H9 (cell line): ENCODE measurements at places on chromosomes 3 and 15. TPM values are rescaled to one million over a fixed set of nuclear protein-coding genes. Genes with fewer than 3 reads are reported as not detected.

- no peak overlapping the region for H3K27ac ChIP-seq
- DNase-seq = peak; percentile 68
- no peaks in the 10 kb centered on the region for H3K4me1 ChIP-seq
- peaks cover 23% of the 10 kb centered on the region for H3K36me3 ChIP-seq
- peak overlapping the region; percentile 90 for H3K4me3 ChIP-seq
- no peaks in the 10 kb centered on the region for H3K27me3 ChIP-seq
These were observed 860 bp downstream of the ATG3 start for GRCh38 chr3:112560721-112561483.

- H3K27ac ChIP-seq = no peak overlapping the region
- no peak overlapping the region for H3K4me3 ChIP-seq
- no peaks in the 10 kb centered on the region for H3K27me3 ChIP-seq
- H3K36me3 ChIP-seq = no peaks in the 10 kb centered on the region
- DNase-seq = no peak
These were observed 447.8 kb upstream of the THBS1 start for GRCh38 chr15:39132954-39133600.

DNA sequence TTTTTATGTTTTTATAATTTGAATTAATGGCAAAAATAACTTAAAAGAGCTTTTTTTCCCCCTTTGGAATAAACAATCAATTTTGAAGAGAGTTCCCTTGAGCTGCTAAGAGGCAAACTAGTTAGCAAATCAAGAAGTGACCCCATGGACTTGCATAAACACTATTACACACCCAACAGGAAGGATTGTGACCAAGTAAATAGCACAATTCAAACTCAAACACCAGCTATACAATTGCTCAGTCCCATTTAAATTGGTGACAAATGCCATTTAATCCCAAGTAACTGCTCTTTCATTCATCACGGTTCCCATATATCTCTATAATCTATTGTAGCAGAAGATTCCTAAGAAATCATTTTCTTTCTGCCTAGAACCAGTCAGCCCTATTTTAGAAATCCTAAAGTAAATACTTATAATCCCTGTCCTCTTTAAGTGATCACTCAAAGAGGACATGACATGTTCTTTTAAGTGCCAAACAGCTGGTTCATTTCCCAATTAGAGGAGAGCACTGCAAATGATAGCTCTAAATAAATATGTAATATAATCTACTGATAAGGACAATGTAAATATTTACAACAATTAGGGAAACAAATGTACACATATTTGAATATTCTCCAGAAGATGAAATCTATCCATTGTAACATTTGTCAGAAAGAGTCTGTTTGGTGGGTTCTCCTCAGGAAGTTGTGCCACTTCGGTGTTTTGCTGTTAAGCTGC, 137.8 kb upstream of the ADAMTS9 start:
- no peak overlapping the region for H3K4me3 ChIP-seq
- no peaks in the 10 kb centered on the region for H3K36me3 ChIP-seq
- no peak overlapping the region for H3K27ac ChIP-seq
- DNase-seq = no peak

DNA sequence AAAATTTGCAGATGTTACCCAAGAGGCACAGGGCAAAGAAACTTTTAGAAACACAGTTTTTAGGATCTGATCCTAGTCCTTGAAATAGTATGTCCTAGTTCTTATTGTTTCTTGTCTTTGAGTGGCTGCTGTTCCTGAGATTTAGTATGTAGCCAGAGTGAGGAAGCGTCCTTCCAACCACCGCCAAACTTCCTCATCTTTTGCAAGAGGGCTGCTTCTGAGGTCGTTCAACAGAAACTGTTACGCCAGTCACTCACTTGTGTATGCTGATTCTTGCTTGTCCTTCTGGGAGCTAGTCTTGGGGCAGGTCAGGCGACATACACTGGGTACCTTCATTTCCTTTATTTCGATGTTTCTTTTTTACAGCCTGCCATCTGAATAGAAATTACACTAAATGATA, 577.3 kb upstream of the ZNF717 start:
- no peak overlapping the region for H3K27ac ChIP-seq
- H3K27me3 ChIP-seq = no peaks in the 10 kb centered on the region
- no peaks in the 10 kb centered on the region for H3K4me1 ChIP-seq
- no peak overlapping the region for H3K4me3 ChIP-seq
- H3K36me3 ChIP-seq = no peaks in the 10 kb centered on the region

DNA sequence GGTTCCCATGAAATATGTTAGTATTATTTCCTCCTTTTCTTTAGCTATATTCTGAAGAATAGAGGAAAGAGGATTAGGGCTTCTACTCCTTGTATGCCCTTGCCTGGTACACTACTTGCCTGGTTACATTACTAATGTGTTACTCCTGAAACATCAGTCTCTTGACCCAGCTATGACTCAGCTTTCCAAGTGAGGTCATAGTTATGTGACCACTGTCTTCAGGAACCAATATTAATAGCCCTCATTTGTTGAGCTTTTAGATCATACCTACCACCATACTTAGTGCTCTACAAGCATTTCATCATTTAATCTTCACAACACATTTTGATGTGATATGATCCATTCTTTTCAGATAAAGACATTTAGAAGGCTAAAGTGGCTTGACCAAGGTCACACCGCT, 60.3 kb downstream of the CMSS1 start:
- peaks cover 21% of the 10 kb centered on the region for H3K27me3 ChIP-seq
- H3K27ac ChIP-seq = no peak overlapping the region
- H3K4me1 ChIP-seq = no peaks in the 10 kb centered on the region

- H3K27ac ChIP-seq = no peak overlapping the region
- H3K4me3 ChIP-seq = no peak overlapping the region
- DNase-seq = no peak
- no peaks in the 10 kb centered on the region for H3K4me1 ChIP-seq
- no peaks in the 10 kb centered on the region for H3K27me3 ChIP-seq
- 0 out of 2 replicates have a peak, but pooled peaks cover 4% of the 10 kb centered on the region for H3K36me3 ChIP-seq
These were observed 406.4 kb upstream of the PROK2 start for GRCh38 chr3:72191209-72191960.

- H3K27ac ChIP-seq = no peak overlapping the region
- H3K27me3 ChIP-seq = no peaks in the 10 kb centered on the region; the same call in 1 of the 2 replicates
- H3K4me3 ChIP-seq = no peak overlapping the region
- DNase-seq = no peak
- H3K4me1 ChIP-seq = no peaks in the 10 kb centered on the region; the same call in 1 of the 2 replicates
These were observed 27.3 kb downstream of the KLF13 start for GRCh38 chr15:31353931-31354330.

DNA sequence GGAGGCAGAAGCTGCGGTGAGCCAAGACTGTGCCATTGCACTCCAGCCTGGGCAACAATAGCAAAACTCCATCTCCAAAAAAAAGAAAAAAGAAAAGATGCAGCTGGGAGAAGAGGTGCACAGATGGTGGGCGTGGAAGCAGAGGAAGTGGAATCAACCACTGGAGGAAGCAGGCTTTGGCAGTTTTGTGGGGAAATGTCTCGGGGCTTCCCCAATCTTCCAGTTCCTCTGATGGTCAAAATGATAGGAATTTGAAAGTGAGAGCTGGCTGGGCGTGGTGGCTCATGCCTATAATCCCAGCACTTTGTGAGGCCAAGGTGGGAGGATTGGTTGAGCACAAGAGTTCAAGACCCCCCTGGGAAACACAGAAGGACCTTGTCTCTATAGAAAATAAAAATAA, 48.1 kb upstream of the SMAD3 start:
- no peaks in the 10 kb centered on the region for H3K27me3 ChIP-seq
- peaks cover 12% of the 10 kb centered on the region; the same call in 1 of the 2 replicates for H3K4me1 ChIP-seq
- no peak overlapping the region for H3K4me3 ChIP-seq
- H3K27ac ChIP-seq = no peak overlapping the region
- H3K36me3 ChIP-seq = no peaks in the 10 kb centered on the region; the same call in 1 of the 2 replicates

Gene C2CD4B
- 0.13 and 0.22 TPM in 2 replicates for total RNA-seq

Gene NPAP1
- 0.04 and 0.07 TPM in 2 replicates for total RNA-seq

Gene GPR87
- 0.18 and 0.33 TPM in 2 replicates for total RNA-seq

Gene GREM1
- total RNA-seq = 1.0 and 1.1 TPM in 2 replicates
